NCI-H774 (cell line): ENCODE measurements at places on chromosomes 4 and X.

GRCh38 chr4:156837625-156838345, 133.8 kb downstream of the PDGFC start:
- no peak for DNase-seq

GRCh38 chr4:76897536-76898384, at the start of gene SOWAHB:
SOWAHB (minus strand) TSS chr4:76898144; CDS start chr4:76897849, 295 bp downstream.
- peak; percentile 87 for DNase-seq

DNA sequence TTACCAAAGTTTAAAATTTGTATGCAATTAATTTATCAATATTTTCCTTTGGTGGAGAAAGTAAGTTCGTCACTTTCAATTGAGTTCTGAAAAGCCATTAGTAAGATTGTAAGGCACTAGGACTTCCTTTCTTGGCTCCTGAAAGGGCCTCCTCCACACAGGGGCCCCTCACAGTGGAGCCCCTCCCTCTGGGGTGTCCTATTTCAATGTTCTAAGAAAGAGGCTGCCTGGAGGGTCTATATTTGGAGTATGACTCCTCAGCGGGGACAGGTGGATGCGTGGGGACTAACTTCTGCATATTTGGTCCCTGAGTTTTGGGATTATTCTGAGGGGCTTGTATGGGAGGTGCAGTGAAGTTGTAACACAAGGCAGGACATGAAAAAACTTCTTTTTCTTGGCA, 1.6 kb upstream of the ARMCX4 start:
- DNase-seq = no peak

- DNase-seq = no peak
Observed at GRCh38 chr4:46956451-46956850, 36.9 kb downstream of the GABRA4 start.

GRCh38 chr4:114225436-114225835, 246.0 kb upstream of the ARSJ start:
- DNase-seq = no peak

GRCh38 chr4:87884976-87885549, 52.3 kb downstream of the MEPE start:
- no peak for DNase-seq

- no peak for DNase-seq
Observed at GRCh38 chr4:89101256-89102161, 9.8 kb upstream of the TIGD2 start.

- DNase-seq = no peak
Observed at GRCh38 chr4:180949424-180950213, 1293.6 kb upstream of the TENM3 start.

DNA sequence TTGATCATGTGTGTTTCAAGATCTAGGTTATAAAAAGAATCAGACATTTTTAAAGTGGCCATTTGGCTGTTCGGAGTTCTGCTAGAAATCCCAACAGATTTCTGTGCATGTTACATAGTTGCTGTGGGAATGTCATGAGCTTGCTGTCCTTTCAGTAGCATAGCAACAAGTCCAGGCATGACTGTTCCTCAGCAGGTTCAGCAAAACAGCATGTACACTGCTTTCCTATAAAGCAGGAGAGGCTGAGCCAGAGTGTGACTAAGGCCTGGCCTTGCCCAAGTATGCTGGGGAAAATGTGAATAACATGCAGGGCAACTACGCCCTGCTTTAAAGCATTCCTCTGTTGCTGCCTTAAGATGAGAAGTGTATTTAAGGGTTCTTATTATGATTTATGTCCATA, 217.1 kb upstream of the SMIM31 start:
- DNase-seq = no peak

DNA sequence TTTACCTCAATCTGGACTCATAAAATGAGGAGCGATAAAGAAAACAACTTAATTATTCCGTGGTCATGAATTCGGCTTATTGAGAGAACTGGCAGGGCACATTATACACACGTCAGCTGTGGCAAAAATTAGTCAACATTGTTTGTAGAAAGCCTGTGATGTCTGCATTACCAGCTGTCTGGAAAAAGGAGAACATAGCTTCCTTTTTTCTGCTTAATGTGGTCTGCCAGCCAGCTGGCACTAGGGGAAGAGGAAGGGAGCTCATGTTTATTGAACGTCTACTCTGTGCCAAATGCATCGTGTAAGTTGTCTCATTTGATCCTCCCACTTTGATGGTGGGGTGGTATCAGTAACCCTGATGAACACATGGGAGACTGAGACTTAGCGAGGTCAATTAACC, 367.6 kb downstream of the ARHGAP24 start:
- no peak for DNase-seq

DNA sequence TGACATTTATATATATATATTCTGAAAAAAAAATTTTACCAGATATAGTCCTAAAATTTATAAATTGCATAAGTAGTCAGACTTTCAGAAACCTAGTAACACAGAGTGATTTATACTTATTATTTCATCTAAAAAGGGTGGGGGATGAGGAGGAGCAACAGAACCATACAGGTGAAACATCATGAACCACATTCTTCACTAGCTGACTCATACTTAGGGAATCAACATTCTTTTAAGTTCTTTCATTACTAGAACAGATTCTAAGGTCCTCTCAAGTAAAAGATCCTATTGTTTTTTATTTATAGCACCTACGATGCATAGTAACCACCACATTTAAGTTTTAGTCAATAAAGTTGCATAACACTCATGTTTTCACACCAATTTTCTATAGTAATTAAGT, 166.1 kb downstream of the LRBA start:
- no peak for DNase-seq

- no peak for DNase-seq
Observed at GRCh38 chr4:185534866-185535611, at the start of gene PDLIM3. PDLIM3 (minus strand) TSS chr4:185535507; CDS start chr4:185535434, 73 bp downstream.

DNA sequence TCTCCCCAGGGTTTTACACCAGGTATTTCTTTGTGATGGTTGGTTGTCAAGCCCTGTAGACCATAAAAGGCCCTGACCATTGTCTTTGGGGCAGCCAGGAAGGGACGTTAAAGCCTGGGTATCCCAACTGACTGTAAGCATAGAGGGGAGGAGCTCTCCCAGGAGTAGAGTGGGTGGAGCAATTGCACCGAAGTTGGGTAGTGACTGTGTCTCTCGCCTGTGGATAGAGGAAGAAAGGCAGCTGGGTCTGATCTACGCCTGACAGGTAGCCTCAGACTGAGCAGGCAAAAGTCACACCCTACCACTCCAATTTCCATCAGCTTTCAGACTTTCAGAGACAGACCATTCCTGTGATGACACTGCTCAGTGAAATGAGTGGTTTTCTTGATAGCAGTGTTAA, 123.3 kb downstream of the KLHL8 start:
- DNase-seq = no peak

- peak; percentile 27 for DNase-seq
Observed at GRCh38 chr4:78222575-78223186, 165.6 kb downstream of the FRAS1 start.

GRCh38 chr4:10737337-10737736, 52.8 kb upstream of the CLNK start:
- no peak for DNase-seq

- no peak for DNase-seq
Observed at GRCh38 chr4:74658116-74658515, 136.2 kb downstream of the BTC start.

DNA sequence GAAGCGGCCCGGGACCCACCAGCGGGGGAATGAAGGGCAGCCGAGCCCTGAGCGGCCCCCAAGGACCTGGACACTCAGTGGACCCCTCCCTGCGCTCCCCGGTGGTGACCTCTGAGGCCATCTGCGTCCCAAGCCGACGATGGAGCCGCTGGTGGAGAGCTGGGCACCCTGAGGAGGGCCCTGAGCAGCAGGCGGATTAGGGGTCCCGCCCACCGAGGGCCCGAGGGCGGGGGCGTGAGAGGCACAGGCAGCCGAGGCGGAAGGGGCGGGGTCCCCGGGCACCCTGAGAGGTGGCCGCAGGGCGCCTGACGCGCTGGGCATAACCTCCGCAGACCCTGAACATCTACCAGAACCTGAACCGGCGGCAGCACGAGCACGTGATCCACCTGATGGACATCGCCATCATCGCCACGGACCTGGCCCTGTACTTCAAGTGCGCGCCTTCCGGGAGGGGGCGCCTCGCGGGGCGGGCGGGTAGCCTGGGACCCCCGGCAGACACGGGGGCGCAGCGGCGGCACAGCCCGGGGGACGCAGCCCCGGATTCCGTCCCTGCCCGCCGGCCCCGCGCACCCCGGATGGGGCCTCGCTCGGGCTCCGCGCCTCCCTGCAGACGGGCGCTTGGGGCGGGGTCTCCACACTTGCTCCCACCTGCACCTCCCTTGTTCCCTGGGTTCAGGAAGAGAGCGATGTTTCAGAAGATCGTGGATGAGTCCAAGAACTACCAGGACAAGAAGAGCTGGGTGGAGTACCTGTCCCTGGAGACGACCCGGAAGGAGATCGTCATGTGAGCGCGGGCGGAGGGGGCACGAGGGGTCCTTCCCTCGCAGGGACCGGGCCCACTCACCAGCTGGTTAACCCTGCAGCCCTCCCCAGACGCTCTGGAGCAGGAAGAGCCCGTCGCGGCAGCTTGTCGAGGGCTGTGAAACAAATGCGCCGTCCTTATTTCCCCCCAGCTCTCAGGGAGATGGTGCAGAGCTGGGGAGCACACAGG, 10.3 kb downstream of the ATP5ME start:
- peak; percentile 46 for DNase-seq

- DNase-seq = no peak
Observed at GRCh38 chr4:121338518-121338917, 42.3 kb downstream of the QRFPR start.

DNA sequence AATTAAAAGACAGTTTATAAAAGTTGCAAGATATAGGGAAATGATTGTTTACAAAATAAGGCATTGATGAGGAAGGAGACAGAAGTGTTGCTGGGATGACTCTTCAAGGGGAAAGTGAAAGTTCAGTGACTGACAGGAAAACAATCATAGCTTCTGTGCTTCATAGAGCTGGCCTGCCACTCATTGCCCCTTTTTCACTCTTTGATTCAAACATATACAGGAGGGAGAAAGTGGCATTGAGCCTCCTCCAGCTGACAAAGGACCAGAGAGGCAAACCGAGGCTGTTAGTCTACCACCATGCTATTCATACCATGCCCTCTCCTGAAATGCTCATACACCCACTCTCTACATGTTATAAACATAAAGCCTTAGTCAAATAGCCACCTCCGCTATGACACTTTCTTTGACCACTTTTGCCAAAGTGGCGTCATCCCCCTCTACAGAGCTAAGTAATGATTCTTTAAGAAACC, 79.2 kb upstream of the ATOH1 start:
- DNase-seq = no peak

GRCh38 chrX:136250191-136251040, 784 bp downstream of the MAP7D3 start:
- DNase-seq = no peak

DNA sequence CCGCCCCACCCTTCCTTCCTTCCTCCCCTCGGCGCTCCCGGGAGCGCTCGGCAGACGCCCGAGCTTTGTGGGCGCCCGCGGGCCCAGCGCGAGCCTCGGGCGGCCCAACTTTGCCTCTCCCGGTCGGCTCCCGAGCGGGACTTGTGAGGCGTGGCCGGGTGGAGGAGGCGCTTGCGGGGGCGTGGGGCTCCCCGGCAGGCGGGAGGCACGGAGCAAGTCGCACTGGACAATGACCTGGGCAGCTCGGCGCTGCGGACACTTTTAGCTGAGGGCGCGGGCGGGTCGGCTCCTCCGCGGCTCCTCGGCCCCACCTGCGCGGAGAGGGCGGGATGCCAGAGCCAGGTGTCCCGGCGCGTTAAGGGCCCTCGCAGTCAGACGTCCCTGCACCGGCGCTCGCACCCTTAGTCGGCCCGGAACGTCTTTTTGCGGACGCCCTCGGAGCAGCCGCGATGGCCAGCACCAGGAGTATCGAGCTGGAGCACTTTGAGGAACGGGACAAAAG, 385 bp downstream of the DCLK2 start:
- DNase-seq = peak; percentile 22

DNA sequence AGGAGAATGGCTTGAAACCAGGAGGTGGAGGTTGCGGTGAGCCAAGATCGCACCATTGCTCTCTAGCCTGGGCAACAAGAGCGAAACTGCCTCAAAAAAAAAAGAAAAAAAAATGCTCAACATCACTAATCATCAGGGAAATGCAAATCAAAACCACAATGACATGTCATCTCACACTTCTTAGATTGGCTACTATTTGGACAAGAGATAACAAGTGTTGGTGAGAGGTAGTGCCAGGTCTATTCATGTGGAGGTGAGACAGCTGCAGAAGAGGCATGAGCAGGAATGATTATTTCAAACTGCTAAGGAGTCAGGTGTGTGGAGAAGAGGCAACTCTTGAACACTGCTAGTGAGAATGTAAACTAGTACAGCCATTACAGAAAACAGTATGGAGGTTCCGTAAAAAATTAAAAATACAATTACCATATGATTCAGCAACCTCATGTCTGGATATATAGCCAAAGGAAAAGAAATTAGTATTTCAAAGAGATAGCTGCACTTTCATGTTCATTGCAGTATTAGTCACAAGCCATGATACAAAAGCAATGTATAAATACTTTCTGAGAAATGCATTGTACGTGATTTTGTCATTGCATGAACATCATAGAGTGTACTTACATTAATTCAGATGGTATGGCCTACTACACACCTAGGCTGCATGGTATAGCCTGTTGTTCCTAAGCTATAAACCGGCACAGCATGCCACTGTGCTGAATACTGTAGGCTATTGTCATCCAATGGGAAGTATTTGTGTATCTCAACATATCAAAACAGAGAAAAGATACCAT, 75.3 kb downstream of the TMEM144 start:
- no peak for DNase-seq

GRCh38 chrX:46770000-46770816, 11.3 kb upstream of the SLC9A7 start:
- DNase-seq = no peak

DNA sequence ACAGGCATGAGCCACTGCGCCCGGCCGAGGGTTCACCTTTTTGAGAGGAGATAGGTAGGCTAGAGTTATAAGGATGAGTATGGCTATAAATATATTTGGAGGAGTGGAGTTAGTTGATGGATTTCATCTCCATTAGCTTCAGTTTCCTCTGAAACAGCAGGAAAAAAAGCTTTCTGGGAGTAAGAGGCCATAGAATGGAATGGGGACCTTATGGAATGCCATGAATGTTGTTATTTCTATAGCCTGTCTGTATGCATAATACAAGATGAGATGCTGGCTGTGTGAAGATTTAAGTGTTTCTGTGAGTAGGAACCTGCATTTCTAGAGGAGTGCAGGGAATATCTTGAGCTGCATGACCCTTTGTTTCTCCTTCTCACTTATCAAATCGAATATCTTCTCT, 114.9 kb upstream of the ARX start:
- no peak for DNase-seq

DNA sequence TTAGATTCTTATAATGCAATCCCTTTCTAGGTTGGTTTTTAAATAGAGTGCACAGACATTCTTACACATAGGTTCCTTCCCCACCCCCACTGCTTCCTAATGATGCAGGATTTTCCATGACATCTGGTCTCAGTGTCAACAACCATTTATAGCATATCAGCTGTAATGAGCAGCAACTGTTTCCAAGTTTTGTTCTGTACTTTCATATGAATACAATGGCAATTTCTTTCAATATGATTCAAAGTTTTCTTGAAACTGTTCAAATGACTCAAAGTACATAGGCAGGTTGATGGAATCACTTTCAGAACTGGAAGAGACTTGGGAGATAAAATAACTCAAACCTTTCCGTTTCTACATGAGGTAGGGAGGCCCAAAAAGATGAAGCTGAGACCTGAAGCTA, 220.7 kb downstream of the CAMK2D start:
- DNase-seq = no peak

GRCh38 chrX:109667986-109668385, 43.0 kb upstream of the KCNE5 start:
- no peak for DNase-seq
